Kidney (tissue), 22 donors: ENCODE measurements at places on chromosomes 12 and 14.

GRCh38 chr14:92928258-92928629 lies 5.3 kb downstream of the CHGA start:
- DNase-seq, result no peak

GRCh38 chr12:33634544-33634943 lies 194.9 kb upstream of the SYT10 start:
- DNase-seq, result no peak

DNA sequence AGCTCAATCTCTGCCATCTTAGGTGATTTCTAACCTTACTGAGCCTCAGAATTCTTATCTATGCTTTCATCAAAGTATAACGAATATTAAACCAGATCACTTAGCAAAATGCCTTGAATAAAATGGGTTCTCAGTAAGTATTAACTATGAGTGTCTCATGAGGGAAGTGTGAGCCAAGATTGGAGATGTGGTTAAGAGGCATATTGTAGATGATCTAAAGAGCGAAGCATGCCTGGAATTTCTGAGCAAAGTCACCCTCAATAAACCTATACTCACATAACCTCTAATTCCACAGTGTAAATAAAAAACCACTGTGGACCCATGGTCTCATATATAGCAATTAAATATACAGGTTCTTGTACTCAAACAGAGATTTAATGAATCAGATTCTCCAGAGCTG lies 193.1 kb upstream of the FSCB start:
- DNase-seq, result no peak

DNA sequence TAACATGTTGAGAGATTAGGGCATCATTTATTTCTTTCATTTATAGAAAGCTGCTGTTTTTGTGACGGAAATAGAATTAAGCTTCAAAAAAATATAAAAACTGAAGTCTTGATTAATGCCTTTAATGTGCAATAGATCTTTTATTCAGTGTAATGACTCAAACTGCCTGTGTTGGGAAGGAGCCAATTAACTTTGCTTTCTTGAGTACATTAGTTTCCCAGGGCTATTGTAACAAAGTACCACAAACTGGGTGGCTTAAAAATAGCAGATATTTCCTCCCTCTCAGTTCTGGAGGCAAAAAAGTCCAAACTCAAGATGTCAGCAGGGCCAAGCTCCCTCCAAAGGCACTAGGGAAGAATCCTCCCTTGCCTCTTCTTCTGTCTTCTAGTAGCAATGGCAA lies 36.6 kb downstream of the EID3 start:
- DNase-seq, result no peak

- DNase-seq, result no peak
Measured at GRCh38 chr12:59056966-59057365, 136.7 kb upstream of the LRIG3 start.

DNA sequence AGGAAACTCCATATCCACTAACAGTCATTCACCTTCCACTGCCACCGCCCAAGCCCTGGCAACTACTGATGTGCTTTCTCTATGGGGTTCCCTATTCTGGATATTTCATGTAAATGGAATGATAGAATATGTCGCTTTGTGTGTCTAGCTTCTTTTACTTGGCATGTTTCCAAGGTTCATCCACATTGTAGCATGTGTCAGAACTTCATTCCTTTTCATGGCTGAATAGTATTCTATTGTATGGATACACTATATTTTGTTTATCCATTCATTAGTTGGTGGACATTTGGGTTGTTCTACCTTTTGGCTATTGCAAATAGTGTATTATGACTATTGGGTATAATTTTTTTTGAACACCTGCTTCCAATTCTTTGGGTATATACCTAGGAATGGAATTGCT lies 8.6 kb downstream of the POU6F1 start:
- no peak for DNase-seq

DNA sequence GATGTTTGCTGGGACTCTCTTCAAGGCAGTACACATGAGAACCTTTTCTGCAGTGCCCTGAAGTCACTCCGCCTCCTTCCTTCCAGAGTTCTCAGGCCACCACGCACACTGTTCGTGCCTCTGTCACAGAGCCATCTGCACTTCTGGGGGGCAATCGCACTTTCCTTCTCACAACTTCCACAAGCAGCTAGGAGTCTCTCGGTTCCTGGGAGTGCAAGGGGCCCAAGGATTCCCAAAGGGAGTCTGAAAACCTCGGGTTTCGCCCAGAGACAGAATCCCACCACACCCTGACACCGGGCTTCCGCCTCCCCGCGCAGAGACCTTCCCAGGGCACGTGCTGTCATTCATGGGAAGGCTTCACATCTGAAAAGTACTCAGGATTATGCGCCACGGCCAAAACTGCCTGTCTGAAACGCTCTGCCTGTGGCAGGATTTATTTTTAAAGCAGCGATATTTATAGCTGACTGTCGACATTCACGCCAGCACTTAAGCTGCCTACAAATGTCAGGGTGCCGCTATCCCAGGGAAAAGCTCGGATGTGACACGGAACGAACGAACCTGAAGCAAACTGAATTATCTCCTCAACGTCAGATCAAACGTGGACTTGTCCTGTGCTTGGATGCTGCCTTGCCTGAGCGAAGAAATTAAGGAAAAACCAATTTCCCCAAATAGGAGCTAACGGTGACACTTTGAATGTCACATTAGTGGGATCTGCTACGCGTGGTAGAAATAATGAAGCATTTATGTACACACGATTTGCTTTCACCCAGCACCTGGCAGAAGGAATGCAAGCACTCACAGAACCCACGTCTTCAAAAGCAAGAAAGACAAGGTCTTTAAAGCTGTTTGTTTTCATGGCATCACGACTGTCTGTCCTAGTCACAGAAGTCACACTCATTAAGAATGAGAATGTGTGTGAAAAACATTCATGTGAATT lies 154.0 kb downstream of the PIWIL1 start:
- no peak for DNase-seq
